Stimulated activated naive CD4-positive, alpha-beta T cell treated with Interleukin-2 at 50 U/mL for 16 hours (primary cell): ENCODE measurements at places on chromosomes 7 and 10.

- DNase-seq, result no peak
These were observed 102.0 kb downstream of the PRKAG2 start for GRCh38 chr7:151774951-151775350.

DNA sequence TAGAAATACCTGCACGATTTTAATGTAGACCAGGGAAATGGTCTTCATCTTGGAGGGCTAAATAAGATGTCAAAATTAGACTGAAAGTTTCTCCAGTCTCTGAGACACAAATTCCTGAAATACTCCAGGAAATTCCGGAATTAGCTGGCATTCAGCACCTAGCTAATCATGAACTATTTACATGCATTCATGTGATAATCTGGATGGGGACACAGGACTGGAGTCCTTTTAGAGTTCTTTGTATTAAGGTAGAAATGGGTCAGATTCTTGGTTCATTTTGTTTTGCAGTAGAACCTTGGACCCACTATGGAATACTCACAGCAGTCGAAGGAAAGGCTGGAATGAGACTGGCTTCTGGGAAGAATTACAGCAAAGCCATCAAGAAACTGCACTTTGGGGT lies 65.3 kb upstream of the MDFIC start:
- DNase-seq, result no peak

DNA sequence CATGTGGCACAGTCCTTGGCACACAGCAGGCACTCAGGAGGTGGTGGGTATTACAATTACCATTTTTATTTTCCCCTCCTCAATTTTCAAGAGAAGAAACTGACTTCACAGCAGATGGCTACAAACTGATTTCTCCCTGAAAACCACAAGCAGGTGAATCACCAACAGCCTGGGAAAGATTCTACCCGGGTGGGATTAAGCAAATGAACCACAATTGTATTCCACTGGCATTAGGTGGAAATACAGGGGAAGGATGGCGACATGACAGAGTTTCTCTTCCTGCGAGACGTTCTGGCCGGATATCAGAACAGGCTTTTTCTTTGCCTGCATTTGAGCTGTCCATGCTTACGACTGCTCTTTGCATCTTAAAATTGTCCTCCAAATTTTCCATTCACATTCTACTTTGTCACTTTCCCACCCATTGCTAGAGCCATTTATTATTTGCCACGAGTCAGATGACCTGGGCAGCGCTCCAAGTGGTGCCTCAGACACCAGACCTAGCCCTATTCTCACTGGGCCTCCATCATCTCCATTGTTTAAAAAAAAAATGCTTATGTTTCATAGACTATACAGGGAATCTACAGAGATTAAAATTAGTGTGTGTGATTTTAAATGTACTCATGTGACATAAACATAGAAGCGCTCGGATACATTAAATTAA lies 4.6 kb downstream of the DENND11 start:
- DNase-seq, result no peak

DNA sequence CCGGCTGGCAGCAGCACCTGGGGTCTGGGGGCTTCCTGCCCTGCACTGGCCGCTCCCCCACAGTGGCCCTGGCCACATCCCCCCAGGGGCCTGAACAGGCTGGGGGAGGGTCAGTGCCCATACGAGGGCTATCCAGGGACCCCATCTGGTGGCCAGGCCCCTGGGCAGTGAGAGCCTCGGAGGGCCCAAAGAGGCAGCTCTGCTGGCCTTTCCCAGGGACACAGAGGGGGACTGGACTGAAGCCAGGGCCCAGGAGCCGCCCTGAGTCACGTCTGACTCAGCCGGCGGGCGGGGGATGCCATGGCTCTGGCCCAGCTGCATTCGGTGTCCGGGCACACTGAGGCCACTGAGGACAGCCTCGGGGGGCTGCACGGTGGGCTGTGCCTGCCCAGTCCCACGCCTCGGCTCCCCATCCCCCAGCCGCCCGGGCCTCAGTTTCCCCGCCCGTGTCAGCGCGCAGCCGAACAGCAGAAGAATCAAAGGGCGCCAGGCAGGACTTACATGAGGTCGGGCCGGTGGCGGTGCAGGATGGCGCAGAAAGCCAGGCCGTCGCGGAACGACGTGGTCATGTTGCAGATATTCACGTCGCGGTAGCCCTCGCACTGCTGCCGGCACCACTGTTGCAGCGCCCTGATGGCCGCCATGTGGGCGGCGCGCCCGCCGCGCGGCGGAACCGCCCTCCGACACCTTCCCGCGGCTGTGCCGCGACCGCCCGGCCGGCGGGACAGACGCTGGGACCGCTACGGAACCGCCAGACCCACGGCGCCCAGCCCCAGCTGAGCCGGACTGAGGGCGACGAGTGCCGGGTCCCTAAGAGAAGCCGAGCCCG lies at the start of gene MICALL2:
MICALL2 (minus strand) TSS at position 788 of the 829 bp plus-strand sequence; CDS start at position 644, 144 bp downstream.
- DNase-seq, result peak; percentile 34

GRCh38 chr7:128915841-128916642 lies 5.5 kb upstream of the KCP start:
- no peak for DNase-seq
